ENCODE measurements at places on chromosomes 2 and 18. TPM values are rescaled to one million over a fixed set of nuclear protein-coding genes. Genes with fewer than 3 reads are reported as not detected.

DNA sequence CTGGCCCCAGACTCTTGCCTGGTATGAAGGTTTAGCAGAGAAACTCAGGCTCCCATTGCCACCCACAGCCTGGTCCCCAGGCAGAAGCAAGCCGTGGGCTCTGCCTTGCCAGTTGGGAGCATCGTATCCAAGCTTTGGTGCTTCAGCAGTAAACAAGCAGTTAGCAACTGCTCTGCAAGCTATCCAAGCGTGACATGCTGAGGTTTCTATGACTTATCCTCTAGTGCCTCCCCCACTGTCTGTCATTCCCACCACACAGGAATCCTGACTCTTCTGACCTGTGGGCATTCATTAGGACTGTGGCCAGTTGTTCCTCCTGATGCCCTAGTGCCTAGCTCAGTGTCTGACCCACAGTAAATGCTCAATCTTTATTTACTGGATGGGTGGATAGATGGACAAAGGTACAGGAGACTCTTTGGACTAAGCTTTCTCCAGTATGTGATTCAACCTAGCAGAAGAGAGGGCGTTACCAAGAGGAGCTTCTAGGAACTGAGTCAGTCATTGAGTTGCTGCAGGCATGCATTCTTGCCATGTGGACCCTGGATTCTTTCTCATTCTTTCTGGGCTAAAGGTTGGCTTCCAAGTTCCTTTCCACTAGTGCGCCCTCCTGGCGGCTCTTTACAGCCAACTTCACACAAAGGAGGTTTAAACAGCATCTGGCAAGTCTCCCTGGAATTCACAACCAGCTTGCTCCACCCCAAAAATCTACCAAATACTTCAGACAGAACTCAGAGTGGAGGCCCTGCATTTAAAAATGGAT is 40.6 kb upstream of the MRPL19 start:
- DNase-seq: no peak

DNA sequence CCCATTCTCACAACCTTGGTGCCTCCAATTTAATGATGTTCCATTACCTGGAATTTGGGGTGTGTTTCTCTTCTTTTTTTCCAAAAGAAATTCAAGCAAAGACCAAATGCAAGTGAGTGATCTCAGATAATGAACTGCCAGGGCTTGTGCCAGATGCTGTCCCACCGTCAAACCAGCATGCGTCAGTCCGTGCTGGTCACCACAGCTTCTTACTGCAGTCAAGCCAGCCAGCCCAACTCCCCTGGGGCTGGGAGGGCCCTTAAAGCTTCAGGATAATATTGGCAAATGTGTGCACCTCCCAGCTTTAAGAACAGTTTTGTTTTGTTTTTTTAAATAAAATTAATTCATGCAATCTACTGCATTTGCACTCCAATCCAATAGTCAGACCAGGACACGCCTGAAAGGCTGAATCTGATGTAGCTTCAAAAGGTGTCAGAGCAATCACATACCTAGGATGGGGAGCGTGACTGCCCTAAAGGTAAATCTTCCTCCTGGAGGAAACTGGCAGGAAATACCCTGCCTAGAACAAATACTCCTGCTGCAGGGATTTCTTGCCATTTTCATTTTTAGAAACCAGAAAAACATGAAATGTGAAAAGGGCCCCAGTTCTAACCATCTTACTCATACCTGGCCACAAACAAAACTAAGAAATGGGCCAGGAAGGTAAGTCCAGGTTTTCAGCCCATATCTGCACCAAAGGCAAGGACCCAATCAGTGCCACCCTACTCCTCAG is 26.8 kb upstream of the SP3 start:
- DNase-seq: no peak

GRCh38 chr2:98347298-98348065 is 1.2 kb downstream of the CNGA3 start:
- no peak for DNase-seq

DNA sequence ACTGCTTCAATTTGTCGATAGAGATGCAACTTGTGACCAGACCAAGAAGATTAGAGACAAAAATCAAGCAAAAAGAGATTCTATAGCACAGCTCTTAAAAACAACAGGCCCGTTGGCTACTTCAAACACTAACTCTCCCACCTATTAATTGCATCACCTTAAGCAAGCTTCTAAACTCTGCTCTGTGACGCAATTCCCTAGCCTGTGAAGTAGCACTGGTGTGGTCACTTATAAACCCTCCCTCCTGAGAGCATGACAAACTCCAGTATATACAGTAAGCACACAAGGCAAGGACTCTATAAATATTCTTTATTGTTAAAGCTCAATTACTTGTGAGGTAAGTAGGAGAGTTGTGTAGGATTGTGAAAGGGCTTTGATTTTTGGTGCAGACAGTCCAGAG is 72.3 kb downstream of the CMPK2 start:
- no peak for DNase-seq

The FAM237A gene
- not detected for polyA plus RNA-seq

- DNase-seq: no peak
Measured at GRCh38 chr2:143553261-143553660, 424.0 kb downstream of the ARHGAP15 start.

- no peak for DNase-seq
Measured at GRCh38 chr18:37272841-37273240, 292.8 kb downstream of the CELF4 start.

- DNase-seq: no peak
Measured at GRCh38 chr2:191748528-191749180, 70.7 kb downstream of the NABP1 start.

- DNase-seq: no peak
Measured at GRCh38 chr2:170022692-170023091, 155.3 kb upstream of the MYO3B start.
